ENCODE measurements at places on chromosomes 6 and 20. TPM values are rescaled to one million over a fixed set of nuclear protein-coding genes. Genes with fewer than 3 reads are reported as not detected.

Gene CYP24A1
- total RNA-seq = 0.57 TPM

Gene PRSS35
- not detected for total RNA-seq

- H3K27ac ChIP-seq = no peak overlapping the region
- peaks cover 7% of the 10 kb centered on the region for H3K27me3 ChIP-seq
- H3K4me1 ChIP-seq = no peaks in the 10 kb centered on the region
- DNase-seq = no peak
- no peaks in the 10 kb centered on the region for H3K36me3 ChIP-seq
Measured at GRCh38 chr6:167244064-167244960, 46.8 kb upstream of the UNC93A start.

GRCh38 chr20:44650771-44651433 lies 597 bp downstream of the ADA start:
- H3K27me3 ChIP-seq = no peaks in the 10 kb centered on the region
- H3K27ac ChIP-seq = peak overlapping the region; percentile 79
- peaks cover 49% of the 10 kb centered on the region for H3K4me1 ChIP-seq

DNA sequence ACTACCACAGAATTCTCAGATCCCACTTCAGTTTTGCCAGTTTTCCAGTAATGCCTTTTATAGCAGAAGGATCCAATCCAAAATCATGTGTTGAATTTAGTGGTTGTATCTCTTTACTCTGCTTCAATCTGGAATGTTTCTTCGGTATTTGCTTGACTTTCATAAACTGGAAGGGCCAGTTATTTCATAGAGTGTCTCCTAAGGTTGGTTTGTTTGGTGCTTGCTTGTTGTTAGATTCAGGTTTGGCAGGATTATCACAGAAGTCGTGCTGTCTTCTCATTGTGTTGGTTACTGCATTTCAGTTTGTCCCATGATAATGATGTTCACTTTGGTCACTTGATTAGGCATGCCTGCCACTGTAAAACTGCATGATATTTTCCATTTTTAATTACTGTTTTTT lies 45.7 kb downstream of the TMEM200A start:
- no peak overlapping the region for H3K4me3 ChIP-seq
- H3K4me1 ChIP-seq = no peaks in the 10 kb centered on the region
- H3K36me3 ChIP-seq = no peaks in the 10 kb centered on the region
- no peaks in the 10 kb centered on the region for H3K27me3 ChIP-seq
- no peak overlapping the region for H3K27ac ChIP-seq

- peaks cover 13% of the 10 kb centered on the region for H3K27me3 ChIP-seq
- no peak for DNase-seq
- H3K36me3 ChIP-seq = no peaks in the 10 kb centered on the region
Measured at GRCh38 chr6:38831865-38832264, 116.8 kb downstream of the DNAH8 start.

DNA sequence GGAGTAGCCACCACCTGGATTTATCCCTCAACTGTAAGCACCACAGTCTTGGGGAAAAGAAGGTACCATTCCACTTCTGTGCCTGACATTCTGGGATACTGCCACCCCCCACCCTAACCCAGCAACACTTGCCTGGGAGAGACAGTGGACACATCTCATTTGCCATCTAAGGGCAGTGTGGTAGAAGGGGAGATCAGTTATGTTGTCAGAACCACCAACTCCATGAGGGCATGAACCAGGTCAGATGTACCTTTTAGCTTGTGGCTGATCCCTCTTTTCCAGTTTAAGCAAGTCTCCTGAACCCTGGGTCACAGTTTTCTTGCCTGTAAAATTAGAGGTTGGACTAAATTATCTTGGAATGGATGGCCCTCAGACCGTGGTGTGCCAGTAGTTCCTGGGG lies 165.5 kb downstream of the SCP2D1 start:
- DNase-seq = no peak
- H3K36me3 ChIP-seq = no peaks in the 10 kb centered on the region
- no peak overlapping the region for H3K4me3 ChIP-seq
- peaks cover 4% of the 10 kb centered on the region for H3K27me3 ChIP-seq

DNA sequence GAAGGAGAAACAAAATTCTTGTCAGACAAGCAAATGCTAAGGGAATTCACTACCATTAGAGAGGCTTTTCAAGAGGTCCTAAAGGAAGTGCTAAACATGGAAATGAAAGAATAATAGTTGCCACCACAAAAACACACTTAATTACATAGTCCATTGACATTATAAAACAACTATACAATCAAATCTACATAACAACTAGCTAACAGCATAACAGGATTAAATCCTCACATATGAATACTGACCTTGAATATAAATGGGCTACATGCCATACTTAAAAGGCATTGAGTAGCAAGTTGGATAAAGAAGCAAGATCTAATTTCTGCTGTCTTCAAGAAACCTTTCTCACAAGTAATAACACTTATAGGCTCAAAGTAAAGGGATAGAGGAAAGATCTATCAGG lies 811.5 kb upstream of the CITED2 start:
- H3K27ac ChIP-seq = no peak overlapping the region
- DNase-seq = no peak
- no peaks in the 10 kb centered on the region for H3K4me1 ChIP-seq
- peaks cover 2% of the 10 kb centered on the region for H3K27me3 ChIP-seq
- H3K4me3 ChIP-seq = no peak overlapping the region
- no peaks in the 10 kb centered on the region for H3K36me3 ChIP-seq

Measured in activated CD4-positive, alpha-beta memory T cell treated with anti-CD3 and anti-CD28 coated beads for 36 hours (primary cell).